ENCODE measurements at places on chromosomes 2 and 18.

- no peak for DNase-seq
These were observed 3.9 kb downstream of the TMEM185B start for GRCh38 chr2:120219291-120219690.

GRCh38 chr18:79567481-79568147 is 112.0 kb upstream of the CTDP1 start:
- no peak for DNase-seq

GRCh38 chr18:11154368-11154989 is 5.1 kb upstream of the PIEZO2 start:
- no peak for DNase-seq

DNA sequence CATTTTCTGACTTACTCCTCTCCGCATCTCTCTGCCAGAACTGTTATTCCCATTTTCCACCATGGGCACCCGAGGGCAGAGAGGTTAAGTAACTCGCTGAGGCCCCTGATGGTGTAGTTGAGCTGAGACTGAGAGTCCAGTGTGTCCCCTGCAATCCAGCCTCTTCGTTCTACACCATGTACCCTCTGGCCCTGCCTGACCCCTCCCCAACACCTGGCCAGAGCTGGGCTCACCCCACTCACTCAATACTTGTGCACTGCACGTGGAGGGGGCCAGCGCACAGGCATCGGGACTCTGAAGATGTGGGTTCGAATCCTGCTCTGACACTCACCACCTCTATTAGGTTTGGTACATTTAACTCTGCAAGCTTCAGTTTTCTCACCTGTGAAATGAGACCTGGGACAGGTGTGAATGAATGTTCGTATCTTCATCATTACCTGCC is 24.3 kb upstream of the FOSL2 start:
- no peak for DNase-seq

DNA sequence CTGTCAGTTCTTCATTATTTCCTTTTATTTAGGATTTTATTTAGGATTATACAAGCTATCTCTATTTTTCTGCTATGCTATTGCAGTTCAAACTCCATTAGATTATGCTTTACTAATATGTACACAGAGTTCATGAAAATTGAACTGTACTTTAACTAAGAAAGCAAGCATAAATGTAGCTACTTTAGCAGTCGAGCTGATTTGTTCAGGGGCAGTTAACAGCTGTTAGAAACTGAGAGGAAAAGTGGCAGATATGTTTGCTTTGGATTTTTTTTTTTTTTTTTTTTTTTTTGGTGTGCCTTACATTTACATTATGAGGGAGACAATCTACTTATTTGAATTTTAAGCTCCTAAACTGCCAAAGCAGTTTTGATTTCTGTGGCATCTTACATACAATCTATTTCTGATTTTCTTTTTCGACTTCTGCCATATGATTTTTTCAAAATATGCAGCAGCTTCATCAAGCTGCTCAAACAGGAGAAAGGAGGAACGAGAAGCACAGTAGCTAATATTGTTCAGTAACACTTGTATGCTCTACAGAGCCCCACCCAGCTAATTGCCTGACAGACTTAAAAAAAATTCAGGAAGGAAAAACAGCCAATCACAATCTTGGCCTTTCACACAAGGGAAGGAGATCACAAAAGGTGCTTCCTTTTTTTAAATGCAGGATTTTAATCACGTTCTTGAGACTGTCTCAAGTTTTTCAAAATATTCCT is 233.4 kb upstream of the SIX3 start:
- DNase-seq: no peak

- DNase-seq: no peak
These were observed 155.1 kb upstream of the LMAN1 start for GRCh38 chr18:59514203-59514602.

DNA sequence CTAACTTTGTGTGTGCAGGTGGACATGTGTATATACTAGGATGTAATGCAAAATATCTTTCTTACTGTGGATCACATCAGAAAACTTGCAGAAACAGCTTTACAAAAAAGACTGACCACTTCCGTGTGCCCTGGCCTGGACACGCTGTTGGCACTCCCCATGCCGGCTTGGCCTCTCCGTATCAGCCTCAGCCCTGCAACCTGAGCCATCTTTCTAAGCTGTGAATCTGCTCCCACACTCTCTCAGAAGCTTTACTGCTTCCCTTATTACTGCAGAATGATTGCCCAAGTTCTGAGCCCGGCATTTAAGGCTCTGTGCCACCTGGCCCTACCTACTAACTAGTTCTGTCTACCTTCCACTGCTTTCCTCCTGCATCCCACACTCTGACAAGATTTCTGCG is 37.8 kb downstream of the MYO7B start:
- no peak for DNase-seq

GRCh38 chr2:9949992-9950520 is 1.4 kb upstream of the GRHL1 start:
- DNase-seq: no peak

DNA sequence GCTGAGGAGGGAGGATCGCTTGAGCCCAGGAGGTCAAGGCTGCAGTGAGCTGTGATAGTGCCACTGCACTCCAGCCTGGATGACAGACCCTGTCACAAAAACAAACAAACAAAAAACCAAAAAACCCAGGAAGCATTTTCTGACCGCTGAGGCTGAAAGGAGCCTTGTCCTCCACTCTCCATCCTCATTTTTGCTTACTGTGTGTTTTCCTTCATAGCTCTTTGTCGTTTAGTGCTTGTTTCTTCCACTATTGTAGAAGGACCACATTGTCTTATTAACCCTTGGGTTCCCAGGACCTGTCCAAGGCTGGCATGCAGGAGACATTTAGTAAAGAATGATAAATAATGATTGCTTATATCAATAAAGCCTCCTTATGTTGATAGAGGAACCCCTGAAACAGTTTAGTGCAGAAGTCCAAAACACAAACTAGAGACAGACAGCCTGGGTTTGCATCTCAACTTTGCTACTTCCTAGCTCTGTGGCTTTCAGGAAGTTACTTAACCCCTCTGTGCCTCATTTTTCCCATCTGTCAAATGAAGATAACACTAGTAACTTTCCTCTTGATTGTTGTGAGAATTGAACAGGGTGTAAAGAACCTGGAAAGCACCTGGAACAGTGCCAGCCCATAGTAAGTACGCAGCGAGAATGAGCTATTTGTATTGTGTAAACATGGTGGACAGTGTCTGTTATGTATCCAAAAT is 126.0 kb downstream of the LPIN1 start:
- DNase-seq: no peak
